ENCODE measurements at places on chromosomes 16 and 17. TPM values are rescaled to one million over a fixed set of nuclear protein-coding genes. Genes with fewer than 3 reads are reported as not detected.

DNA sequence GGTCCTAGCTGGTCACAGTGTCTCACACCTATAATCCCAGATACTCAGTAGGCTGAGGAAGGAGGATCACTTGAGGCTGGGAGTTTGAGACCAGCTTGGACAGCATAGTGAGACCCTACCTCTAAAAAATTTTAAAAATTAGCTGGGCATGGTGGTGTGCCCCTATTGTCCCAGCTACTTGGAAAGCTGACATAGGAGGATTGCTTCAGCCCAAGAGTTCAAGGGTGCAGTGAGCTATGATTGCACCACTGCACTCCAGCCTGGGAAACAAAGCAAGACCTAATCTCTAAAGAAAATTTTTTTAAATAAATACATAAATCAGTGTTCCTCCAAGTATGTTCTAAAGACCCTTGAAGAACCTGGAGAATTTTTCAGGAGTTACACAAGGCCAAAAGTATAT, 50.6 kb upstream of the GNAO1 start:
- DNase-seq = no peak

GRCh38 chr17:17782523-17783115, 54.2 kb downstream of the SREBF1 start:
- DNase-seq = peak; percentile 48

DNA sequence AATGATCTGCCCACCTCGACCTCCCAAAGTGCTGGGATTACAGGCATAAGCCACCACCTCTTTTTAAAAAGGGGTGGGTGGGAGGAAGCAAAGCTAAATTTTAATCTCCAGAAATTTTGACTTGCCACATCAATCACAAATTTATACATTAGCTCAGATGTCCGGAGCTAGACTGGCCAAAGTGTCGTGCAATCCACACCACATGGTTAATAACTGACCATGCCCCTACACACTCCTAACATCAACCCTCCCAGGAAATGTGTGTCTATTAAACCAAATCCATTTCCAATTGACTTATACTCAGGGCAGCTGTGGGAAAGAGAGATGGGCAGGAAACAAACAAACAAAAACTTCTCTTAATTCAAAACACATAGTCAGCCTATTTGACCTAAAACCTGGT, 29.9 kb downstream of the SMURF2 start:
- DNase-seq = no peak

- no peak for DNase-seq
Measured at GRCh38 chr16:10121897-10122425, 60.3 kb downstream of the GRIN2A start.

- no peak for DNase-seq
Measured at GRCh38 chr17:28127196-28127595, 84.7 kb downstream of the NLK start.

DNA sequence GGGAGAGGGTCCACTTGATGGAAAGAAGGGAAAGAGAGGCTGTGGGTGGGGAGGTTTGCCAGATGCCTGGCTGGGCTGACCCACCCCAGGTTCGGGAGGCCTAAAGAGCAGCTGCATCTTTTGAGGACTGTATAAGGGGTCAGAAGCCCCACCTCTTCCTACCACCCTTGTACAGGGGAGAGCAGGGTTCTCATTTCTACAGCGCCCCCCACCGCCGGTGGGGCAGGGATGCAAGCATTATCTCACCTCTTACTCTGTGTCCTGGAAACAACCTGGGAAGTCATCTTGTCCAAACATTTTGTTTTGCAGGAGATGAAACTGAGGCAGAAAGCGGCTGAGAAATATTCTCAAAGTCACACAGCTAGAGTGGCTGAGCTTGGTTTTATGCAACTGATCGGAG, 22.5 kb upstream of the CCDC182 start:
- no peak for DNase-seq

- no peak for DNase-seq
Measured at GRCh38 chr17:55301521-55302406, 37.0 kb downstream of the HLF start.

- DNase-seq = peak; percentile 19
Measured at GRCh38 chr16:53503991-53504663, 1.1 kb upstream of the AKTIP start.

- DNase-seq = peak; percentile 21
Measured at GRCh38 chr16:58329135-58329534, 34.3 kb upstream of the PRSS54 start.

- no peak for DNase-seq
Measured at GRCh38 chr17:13678841-13679240, 77.1 kb upstream of the HS3ST3A1 start.

EPN3 gene
- not detected for total RNA-seq

DNA sequence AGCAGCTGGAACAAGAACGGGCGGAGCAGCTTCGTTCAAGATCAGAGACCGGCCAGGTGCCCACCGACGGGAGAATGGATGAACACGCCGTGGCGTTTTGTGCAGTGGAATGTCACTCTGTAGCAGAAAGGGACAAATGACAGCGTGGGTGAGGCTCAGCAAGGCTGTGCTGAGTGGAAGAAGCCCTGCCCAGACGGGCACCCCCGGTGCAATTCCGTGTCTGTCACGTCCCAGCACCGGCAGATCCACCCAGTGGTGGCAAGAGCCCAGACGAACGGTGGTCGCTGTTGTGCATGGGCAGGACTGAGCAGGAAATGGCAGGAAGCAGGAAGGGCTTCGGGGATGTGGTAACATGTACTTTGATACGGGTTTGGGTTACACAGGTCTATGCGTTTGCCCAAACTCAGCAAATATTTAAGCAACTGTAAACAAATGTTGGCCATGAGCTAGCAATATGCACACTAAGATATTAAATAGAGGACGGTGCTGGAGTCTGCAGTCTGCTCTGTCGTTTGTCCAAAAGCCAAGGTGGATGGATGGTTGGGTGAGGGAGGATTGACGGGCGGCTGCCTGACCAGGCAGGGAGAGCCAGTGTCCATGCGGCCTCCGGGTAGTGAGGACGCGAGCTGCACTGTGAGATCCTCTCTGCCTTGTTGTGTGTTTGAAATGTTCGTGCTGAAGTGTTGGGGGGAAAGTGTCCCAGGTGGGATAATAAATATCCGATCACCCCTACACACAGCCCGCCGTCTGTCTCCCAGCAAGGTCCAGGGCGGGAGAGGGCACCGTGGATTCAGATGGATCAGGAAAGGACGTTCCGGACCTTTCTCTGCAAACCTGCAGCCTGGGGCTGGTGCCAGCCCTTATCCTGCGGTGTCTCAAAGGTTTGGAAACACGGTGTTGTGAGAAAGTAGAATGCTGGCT, 48.4 kb downstream of the COX4I1 start:
- no peak for DNase-seq

CDH3 gene
- under 0.01 TPM for total RNA-seq

DNA sequence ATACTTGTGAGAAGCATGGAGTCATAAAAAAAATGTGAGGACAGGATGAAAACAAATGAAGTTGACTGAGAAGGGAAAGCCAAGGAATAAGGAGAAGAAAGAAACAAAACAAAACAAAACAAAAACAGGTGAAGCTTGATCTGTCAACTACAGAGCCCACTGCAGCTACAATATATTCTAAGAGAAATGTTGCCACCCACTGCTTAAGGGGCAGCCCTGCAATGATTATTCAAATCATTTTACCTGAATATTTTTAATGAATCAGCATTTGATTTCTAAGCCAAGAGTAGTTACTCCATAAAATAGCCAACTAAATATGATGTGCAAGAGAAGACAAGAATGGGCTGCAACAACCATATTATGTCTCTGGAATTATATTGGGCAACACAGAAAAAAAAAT, 252.0 kb upstream of the KIF2B start:
- DNase-seq = no peak

Measured in Daoy (cell line).